ENCODE measurements at places on chromosomes 2 and 18.

GRCh38 chr2:151878655-151879563, 50.7 kb upstream of the ARL5A start:
- no peak for DNase-seq

DNA sequence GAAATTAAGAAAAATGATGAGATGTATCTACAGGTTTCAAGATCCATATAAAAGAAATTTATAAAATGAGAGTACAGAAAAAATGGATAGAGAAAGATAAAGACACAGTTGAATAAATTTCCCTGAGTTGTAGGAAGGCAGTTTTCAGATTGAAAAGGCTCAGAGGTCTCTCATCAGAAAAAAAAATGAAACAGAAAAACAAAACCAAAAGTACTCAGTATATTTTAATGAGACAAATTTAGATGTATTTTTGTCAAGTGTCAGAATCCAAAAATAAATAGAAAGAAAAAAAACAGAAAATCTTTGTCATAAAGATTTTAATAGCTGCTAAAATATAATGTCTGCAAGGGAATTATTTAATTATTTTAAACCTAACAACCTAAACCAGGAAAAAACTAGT, 520.5 kb downstream of the KCNJ3 start:
- DNase-seq = no peak

DNA sequence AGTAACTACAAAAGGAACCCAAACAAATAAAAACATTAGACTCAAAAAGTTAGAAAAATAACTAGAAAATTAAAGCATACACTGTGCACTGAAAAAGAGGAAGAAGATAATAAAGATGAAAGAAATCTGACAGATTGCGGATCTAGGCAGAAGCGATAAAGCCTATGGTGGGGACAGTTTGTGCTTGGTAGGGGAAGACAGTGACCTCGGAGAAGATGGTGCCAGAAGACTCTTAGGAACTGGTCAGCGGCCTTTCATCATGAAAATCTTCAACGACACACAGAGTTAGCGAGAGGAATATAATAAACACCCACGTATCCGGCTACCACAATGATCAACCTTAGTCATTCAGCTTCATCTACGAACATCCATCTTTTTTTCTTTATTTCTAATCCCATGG, 180.5 kb downstream of the HDAC4 start:
- no peak for DNase-seq

DNA sequence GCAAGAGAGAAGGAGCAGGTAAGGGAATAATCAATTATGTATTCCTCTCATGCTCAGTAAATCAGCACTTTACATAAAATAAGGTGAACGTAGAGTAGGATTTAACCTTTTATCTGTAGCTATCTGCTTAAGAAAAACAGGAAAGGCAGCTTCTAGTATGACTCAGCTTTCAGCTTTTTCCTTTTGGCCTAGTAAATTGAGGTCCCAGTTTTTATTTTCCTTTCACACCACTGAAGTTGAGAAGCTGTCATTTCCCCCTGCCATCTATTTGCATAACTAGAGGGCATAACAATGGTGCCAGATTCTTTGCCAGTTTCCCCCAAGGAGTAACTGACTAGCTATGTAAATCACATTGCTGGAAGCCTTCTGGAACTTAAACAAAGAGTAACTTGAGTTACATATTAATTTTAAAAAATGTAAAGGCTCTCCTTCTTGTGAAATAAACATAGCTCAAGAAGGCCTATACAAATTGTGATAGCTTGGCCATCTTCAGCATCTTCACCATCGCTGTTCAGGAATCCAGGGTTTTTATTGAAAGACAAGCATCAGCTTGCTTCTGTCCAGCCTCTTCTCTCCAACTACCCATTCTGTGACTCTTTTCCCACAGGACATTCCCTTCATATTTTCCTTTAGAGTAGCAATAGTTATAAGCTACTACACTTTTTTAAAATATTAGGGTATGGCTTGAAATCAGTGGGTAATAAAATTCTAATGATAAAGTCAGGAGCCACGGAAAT, 97.0 kb downstream of the KYNU start:
- DNase-seq = no peak

DNA sequence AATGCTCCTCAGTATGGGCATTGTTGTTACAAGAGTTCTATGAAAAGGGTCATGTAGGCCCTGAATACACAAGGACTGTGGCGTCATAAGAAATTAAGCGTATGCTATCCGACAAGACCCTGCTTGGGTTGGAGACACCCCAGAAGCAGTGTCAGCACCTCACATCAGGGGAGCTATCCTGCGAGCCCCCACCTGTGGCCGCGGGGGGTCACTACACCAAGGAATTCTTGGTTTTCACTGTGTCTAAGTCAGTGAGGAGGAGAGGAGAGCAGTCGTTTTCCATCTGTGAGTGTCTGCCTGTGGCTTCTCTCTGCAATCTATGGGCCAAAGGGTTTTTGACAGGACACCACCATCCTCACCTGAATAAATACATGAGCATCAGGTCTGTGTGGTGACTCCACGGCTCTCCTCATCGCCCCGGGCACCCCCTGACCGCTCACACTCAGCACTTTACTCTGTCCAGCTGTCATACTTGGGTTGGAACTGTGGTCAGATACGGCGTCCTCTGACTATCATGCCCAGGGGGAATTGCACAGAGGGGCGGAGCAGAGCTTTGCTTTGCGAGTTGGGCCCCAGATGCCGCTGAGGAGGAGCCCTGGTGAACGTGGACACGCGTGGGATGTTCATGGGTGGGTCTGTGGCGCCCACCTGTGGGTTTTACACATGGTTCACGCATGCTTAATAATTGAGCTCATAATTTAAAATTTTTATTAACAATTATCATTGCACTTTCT, 235.5 kb downstream of the MYT1L start:
- DNase-seq = no peak

DNA sequence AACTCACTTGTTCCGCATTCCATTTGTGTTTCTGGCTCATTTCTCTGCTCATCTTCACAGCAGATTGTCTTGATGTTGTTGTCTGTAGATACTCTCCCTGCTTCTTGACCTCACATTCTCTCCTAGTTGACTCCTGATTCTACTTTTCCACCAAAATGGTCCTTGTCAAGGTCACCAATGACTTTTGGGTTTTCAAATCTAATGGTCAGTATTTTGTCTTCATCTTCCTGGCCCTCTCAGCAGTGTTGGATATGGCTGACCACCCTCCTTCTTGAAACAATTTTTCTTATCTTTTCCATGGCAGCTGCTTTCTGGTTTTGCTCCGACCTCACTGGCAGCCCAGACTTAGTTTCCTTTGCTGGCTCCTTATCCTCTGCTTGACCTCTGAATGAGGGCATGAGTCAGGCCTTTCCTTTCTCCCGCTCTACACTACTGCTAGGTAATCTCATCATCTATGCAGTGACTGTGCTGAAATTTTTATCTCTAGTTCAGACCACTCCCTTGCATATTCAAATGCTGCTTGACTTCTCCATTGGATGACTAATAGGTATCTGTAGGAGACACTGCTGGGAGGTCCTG, 386.6 kb upstream of the SPRED2 start:
- DNase-seq = no peak

GRCh38 chr2:235300368-235301201, 193.3 kb upstream of the AGAP1 start:
- no peak for DNase-seq

DNA sequence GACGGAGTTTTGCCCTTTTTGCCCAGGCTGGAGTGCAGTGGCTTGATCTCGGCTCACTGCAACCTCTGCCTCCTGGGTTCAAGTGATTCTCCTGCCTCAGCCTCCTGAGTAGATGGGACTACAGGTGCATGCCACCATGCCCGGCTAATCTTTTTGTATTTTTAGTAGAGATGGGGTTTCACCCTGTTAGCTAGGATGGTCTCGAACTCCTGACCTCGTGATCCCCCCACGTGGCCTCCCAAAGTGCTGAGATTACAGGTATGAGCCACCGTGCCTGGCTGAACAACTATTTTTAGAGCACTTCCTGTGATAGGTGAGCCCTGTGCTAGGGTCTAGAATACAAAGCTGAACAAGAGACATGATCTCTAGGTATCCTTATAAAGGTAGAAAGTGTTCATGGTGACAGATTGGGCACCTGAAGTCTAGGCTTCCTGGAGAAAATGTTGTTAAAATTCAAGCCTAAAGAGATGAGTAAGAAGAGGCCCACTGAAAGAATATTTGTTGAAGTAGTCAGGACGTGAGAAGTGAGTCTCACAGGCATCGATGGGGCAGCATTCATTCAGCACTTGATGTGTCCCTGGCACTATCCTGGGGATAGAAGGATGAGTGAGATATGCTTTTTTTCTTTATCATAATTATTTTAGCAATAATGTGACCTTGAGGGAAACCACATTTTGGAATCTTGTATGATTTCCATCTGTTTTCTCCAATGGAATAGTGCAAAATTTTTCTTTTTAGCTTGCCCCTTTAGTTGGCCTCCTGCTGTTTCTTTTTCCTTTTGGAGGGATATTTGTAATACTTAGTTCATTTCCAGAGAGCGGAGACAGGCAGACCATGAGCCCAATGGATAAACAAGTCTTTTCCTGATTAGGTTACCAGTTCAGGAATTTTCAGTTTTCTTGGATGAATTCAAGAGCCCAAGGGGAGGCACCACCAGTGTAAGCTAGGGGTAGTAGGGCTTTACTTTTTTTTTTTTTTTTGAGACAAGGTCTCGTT, 5.1 kb downstream of the ZNF236 start:
- DNase-seq = no peak

GRCh38 chr2:52658598-52658997, 1109.0 kb upstream of the CHAC2 start:
- DNase-seq = no peak

GRCh38 chr18:13895505-13896033, 19.8 kb downstream of the MC2R start:
- no peak for DNase-seq

DNA sequence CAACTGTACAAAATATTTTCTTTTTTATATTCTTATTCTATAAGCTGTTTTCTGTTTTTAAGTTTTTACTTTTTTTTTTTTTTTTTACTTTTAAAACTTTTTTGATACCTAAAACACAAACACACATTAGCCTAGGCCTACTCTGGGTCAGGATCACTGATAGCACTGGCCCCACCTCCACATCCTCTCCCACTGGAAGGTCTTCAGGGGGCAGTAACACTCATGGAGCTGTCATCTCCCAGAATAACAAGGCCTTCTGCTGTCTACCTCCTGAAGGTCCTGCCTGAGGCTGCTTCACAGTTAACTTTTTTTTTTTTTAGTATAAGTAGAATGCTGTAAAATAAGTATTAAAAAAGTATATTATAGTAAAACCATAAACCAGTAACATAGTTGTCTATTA, 415.1 kb downstream of the PTPRM start:
- DNase-seq = no peak

GRCh38 chr2:7053650-7054265, 136.5 kb downstream of the RNF144A start:
- DNase-seq = no peak

- DNase-seq = no peak
These were observed 336.6 kb downstream of the DSC3 start for GRCh38 chr18:30705943-30706342.

- DNase-seq = no peak
These were observed 49.7 kb downstream of the FOSL2 start for GRCh38 chr2:28442328-28442727.

DNA sequence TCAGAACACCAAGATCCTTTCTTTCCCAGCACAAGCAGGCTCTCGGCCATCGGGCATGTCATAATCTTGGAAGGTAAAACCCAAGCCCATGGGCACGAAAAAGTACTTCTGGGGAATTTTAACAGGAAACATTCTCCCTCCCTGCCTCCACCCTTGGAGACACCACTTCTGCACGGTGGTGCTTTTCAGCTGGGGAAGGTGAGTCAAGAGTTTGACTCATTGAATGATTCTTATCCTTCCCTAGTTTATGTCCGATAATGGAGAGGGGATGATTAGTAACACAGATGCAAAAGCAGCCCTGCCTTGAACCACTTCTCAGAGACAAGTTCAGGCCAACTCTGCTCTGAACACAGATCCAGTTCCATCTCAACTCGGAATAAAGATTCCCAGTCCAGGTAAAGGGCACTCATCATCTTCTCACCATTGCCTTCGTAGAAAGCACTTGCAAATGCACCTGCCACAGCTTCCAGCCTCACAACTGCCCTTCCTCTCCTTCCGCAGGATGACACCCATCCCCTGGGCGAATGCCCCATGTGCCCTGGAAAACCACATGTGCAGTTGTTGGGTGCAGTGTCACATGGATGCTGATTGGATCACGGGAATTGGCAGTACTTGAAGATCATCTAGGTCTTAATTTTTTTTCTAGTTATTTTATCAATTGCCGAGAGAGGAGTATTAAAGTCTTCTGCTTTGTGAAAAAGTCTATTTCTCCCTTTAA, 136.2 kb downstream of the PXDN start:
- no peak for DNase-seq

- DNase-seq = no peak
These were observed 829.3 kb upstream of the ID2 start for GRCh38 chr2:7852546-7852945.

- DNase-seq = no peak
These were observed 93.6 kb upstream of the FZD5 start for GRCh38 chr2:207863345-207863744.

DNA sequence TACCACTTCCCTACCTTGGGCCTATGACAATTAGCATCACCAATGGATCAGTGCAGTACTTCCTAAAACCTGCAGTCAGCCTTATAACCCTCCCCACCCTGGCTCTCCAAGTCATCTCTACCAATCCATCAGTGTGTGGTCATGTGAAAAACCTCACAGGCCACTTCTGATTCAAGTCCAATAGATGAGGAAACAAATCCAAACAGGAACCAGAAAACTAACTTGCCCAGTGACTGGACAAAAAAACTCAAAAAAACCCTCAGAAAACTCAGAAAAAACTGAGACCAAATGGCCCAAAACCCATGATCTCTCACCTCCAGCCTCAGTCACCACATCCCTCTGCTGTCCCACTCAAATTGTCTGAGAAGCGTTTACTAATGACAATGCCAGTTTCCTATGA, 43.3 kb downstream of the TGFA start:
- no peak for DNase-seq

- no peak for DNase-seq
These were observed 246.1 kb downstream of the FBXO15 start for GRCh38 chr18:73901566-73901965.

GRCh38 chr2:104939570-104940217, 85.8 kb downstream of the POU3F3 start:
- DNase-seq = no peak

DNA sequence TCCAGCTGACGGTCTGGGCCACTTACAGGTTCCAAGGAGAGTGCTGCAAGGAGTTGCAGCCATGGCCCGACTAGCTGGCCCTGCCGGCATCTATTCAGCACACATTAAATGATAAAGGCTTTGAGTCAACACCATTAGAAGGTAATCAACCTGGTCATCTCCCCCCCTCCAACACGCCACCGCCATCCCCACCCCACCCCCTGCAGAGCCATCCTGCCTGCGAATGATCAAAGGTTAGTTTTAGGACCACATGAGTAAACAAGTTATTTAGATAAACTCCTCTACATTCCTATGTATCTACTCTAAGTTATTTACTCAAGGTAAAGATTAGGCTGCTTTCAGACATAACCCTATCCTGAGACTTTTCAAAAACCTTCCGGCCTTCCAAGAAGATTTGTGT, 349.3 kb upstream of the SLC39A10 start:
- no peak for DNase-seq
